ENCODE measurements at places on chromosomes 3 and 15.

DNA sequence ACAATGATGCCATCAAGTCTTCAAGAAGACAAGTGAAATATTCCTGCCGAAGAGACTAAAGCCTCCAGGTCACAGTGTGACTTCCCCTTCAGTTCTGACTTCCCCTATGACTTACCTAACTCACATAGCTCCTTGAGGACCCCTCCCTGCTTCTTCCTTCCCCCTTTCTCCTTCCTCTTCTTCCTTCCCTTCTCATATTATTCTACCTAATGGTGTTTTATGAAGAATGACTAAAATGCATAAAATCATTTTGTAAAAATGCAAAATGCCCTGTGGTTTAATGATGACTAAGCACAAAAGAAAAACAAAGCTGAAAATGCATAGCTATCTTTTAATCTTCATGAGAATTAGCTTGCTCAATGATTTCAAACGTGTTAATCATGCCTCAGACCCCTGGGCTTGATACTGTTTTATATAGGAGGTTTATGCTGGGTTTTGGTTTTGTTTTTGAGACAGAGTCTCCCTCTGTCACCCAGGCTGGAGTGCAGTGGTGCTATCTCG lies 26.1 kb upstream of the TM4SF4 start:
- no peak for DNase-seq

DNA sequence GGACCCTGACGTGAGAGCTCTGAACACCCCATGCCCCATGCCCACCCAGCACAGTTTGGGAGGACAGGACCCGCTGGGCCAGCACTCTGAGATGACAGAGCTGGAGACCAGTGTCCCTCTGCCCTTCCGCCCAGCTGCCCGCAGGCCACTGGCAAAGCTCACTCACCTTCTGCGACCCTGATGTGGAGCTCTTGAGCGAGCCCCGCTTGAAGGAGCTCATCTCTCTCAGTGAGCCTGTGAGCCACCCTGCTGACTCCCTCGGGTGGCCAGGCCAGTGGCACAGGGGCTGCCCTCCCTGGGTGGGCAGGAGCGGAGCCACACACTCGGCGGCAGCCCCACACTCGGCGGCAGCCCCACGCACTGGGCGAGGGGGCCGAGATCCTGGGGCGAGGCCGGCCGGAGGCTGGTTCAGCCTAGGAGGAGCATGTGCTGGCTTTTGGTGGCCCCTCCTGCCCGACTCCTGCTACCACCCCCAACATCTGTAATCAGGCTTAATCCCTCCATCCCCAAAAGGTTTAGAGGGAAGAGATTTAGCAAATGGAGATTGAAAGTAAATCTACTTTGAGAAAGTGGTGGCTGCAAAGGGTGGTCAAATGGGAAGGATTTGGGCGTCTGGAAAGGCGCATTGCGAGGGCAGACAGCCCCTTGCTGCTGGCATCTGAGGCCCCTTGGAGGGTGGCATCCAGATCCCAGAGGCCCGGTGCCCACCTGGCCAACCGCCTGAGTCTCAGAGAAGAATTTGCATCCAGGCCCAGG lies 59.4 kb upstream of the TRPM1 start:
- no peak for DNase-seq

- no peak for DNase-seq
These were observed 136.0 kb upstream of the DAZL start for GRCh38 chr3:16741103-16741758.

- no peak for DNase-seq
These were observed 1.8 kb downstream of the ZNF770 start for GRCh38 chr15:34986326-34986725.

DNA sequence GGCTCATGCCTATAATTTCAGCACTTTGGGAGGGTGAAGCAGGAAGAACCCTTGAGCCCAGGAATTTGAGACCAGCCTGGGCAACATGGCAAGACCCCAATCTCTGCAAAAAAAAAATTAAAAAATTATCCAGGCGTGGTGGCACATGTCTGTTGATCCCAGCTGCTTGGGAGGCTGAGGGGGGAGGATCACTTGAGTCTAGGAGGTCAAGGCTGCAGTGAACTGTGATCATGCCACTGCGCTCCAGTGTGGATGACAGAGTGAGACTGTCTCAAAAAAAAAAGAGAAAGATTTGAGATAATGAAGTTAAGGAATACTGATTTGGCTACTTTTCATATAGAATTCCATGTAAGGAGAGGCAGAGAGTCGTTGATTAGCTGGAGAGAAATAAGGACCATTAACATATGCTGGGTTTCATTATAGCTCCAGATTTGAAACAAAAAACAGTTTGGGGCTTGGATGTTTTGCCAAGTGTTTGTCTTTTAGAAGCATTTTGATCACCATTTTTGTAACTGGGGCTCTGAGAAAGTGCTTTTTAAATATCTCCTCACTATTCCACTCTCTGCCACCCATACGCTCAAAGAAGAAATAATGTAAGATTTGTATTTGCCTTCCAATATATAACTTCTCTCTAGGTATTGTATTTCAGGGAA lies 214.2 kb downstream of the FEZF2 start:
- no peak for DNase-seq

DNA sequence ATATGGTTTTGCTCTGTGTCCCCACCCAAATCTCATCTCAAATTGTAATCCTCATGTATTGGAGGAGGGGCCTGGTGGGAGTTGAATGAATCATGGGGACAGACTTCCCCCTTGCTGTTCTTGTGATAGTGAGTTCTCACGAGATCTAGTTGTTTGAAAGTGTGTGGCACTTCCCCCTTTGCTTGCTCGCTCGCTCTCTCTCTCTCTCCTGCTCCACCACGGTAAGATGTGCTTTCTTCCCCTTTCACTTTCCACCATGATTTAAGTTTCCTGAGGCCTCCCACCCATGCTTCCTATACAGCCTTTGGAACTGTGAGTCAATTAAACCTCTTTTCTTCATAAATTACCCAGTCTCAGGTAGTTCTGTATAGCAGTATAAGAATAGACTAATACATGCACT lies 60.7 kb downstream of the GSK3B start:
- no peak for DNase-seq

DNA sequence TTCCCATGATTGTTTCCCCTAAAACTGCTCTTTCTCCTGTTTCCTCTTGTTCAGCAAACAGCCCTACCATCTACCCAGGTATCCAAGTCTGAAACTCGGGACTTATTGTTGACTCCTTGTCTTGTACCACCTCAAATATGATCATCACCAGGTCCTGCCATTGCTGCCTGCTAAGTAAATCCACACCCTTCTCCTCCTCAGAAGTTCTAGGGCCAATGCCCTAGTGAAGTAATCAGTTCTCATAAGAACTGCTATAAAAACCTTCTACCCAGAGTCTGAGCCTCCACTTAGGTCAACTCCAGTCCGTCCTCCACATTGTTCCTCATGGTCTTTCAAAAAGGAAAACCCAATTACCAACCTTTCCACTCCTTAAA lies 77.0 kb upstream of the IL12A start:
- DNase-seq, result no peak

DNA sequence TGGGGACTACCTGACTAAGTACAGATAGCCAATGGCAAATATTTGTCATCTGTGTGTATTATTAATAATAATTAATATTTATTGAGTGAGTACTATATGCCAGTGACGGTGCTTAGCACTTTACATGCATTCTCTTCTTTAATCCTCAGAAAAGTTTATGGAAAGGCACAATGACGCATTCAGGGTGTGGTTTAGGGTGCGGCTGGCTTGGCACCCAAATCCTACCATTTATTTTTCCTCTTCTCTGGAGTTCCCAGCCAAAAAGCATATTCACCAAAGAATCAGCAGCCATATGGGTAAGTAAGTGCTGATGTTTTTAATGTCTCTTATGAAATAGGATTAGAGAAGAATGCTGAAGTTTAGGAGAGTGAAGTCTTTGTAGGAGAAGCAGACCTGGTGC lies 140.4 kb upstream of the TP63 start:
- no peak for DNase-seq

- DNase-seq, result no peak
These were observed 476.0 kb upstream of the ONECUT1 start for GRCh38 chr15:53266176-53266575.

GRCh38 chr3:55205990-55206389 lies 278.1 kb upstream of the LRTM1 start:
- DNase-seq, result no peak

- DNase-seq, result no peak
These were observed 69.9 kb downstream of the TNIK start for GRCh38 chr3:171390051-171390941.

DNA sequence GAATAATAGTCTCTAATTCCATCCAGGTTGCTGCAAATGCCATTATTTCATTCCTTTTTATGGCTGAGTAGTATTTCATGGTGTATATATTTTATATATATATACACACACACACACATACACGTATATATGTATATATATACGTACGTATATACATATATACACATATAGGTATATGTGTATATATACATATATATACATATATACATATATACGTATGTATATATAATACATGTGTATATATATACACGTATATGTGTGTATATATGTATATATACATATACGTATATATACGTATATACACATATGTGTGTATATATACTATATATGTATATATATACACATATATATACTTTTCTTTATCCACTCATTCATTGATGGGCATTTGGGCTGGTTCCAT lies 13.7 kb upstream of the STRIT1 start:
- DNase-seq, result no peak

DNA sequence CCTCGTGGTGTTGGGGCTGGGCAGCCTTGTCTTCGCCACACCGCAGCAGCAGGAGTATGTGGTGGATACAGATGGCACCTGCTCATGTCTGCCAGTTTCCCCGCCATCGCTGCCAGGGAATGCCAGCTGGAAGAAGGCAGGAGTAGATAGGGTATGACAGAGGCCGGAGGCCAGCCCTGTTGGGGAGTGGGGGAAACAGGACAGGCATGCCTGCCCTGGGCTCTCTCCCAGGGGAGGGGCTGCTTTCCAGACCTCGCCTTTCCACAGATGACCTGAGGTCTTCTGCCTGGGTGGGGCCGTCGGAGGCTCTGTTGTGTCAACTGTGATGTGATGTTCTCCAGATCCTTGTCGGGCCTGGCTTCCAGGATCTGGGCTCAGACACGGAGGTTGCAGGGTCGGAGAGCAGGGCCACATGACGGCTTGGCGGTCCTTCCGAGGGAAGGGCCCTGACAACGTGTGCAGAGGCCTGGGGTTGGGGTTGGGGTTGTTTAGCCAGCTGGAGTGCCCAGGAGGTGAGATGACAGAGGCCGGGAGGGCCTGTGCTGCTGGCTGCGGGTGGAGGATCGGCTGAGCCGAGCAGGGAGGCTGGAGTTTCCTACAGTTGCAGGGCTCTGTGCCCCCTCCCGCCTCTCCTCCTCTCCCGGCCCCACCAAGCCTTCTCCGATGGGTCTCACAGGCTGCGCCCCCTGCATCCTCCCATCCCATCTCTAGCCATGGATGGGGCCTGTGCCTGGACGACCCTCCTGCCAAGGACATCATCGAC lies 102.0 kb downstream of the TBC1D2B start:
- no peak for DNase-seq

DNA sequence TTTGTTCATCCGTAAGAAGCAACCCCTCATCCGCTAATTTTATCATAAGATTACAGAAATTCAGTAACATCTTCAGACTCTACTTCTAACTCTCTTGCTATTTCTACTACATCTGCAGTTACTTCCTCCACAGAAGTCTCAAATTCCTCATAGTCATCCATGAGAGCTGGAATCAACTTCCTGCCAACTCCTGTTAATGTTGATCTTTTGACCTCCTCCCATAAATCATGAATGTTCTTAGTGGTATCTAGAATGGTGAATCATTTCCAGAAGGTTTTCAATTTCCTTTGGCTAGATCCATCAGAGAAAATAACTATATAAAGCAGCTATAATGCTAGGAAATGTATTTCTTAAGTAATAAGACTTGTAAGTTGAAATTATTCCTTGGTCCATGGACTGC lies 115.1 kb downstream of the TAFA4 start:
- DNase-seq, result no peak

DNA sequence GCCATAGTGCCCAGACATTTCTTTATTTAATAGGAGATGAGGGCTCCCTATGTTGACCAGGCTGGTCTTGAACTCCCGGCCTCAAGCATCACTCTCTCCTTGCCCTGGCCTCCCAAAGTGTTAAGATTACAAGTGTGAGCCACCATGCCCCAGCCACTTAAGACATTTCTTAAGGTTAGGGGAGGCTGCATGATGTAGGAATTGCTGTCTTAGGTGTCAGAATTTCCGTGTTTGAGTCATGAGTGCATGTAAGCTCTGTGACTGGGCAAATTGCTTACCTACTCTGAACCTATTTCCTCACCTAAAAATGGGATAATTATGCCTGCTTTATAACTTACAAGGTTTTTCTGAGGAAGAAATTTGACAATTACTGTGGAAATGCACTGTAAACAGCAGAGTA lies 34.2 kb upstream of the SIAH2 start:
- DNase-seq, result no peak

- no peak for DNase-seq
These were observed 454.4 kb upstream of the RASGRP1 start for GRCh38 chr15:39018966-39019365.

- DNase-seq, result no peak
These were observed 63.1 kb downstream of the B3GALNT1 start for GRCh38 chr3:161042023-161042501.

- DNase-seq, result no peak
These were observed 203.3 kb upstream of the AGTR1 start for GRCh38 chr3:148494451-148494850.

DNA sequence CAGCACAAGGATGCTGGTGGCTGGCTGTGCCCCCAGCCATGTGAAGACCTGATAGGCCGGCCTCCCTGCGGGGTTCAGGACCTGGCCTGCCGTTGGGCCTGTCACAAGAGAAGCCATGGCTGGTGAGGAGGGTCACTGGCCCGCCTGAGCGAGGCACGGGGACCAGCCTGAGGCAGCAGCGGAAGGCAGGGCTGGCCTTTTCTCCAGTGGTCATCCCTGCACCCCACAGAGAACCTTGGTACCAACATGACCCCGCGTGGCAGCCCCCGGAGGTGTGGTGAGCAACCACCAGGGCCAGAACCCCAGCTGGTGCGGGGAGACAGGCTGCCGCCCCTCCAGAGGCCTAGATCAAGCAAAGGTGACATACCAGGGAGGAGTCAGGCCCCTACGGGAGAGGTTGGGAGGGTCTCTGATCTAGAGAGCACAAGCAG lies 134.1 kb upstream of the MEF2A start:
- no peak for DNase-seq

GRCh38 chr15:82538961-82539690 lies 1.1 kb downstream of the RPS17 start:
- no peak for DNase-seq
